ENCODE measurements at places on chromosomes 4 and X. TPM values are rescaled to one million over a fixed set of nuclear protein-coding genes. Genes with fewer than 3 reads are reported as not detected.

Gene PLK4
- 0.30 TPM for total RNA-seq

Gene PUDP
- total RNA-seq, result 5.8 TPM

Gene MSANTD1
- total RNA-seq, result 1.1 TPM

Gene IGSF1
- 0.40 TPM for total RNA-seq

Gene CENPI
- total RNA-seq, result 0.40 TPM

Gene SPANXA1
- total RNA-seq, result not detected

Gene TIGD4
- total RNA-seq, result 0.08 TPM

Gene TMEM165
- total RNA-seq, result 15.8 TPM

Gene CDX4
- not detected for total RNA-seq
